ENCODE measurements at places on chromosomes 7 and 10. TPM values are rescaled to one million over a fixed set of nuclear protein-coding genes. Genes with fewer than 3 reads are reported as not detected.
A peak's percentile ranks its signal among the peaks of the same experiment; 100 is the strongest.

DNA sequence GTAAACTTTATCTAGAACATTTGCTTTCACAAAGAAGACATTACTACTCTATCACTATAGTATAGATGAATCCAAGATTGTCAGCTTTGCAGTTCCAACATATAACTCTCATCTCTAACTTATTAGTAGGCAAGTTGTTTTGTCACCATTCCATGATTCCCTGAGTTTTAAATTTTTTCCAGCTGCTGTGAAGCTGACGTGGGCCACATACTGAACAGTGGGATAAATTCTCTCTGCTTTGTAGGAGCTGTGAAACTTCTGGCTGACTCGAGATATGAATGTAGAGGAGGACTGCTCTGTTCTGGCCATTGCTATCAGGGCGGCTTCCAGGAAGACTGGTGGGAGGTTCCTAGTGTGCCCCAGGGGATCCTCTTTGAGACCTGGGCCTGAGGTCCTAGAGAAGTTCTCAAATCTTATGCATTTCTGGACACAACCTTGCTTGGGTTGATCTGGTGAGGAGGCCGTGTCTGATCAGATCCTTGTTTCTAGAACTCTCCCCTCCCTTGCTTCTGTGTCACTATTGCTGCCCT is 58.0 kb downstream of the LSMEM1 start:
- H3K4me1 ChIP-seq = no peaks in the 10 kb centered on the region
- no peaks in the 10 kb centered on the region for H3K36me3 ChIP-seq
- no peak overlapping the region for H3K4me3 ChIP-seq
- H3K27me3 ChIP-seq = no peaks in the 10 kb centered on the region
- DNase-seq = no peak

The CRHR2 gene
- not detected for total RNA-seq

- no peaks in the 10 kb centered on the region for H3K4me1 ChIP-seq
- no peak for DNase-seq
- no peak overlapping the region for H3K4me3 ChIP-seq
- H3K36me3 ChIP-seq = no peaks in the 10 kb centered on the region
- no peak overlapping the region for H3K27ac ChIP-seq
Observed at GRCh38 chr10:128431083-128431482, 304.9 kb upstream of the MKI67 start.

The ELN gene
- total RNA-seq = not detected

The EPO gene
- total RNA-seq = 0.22 TPM

DNA sequence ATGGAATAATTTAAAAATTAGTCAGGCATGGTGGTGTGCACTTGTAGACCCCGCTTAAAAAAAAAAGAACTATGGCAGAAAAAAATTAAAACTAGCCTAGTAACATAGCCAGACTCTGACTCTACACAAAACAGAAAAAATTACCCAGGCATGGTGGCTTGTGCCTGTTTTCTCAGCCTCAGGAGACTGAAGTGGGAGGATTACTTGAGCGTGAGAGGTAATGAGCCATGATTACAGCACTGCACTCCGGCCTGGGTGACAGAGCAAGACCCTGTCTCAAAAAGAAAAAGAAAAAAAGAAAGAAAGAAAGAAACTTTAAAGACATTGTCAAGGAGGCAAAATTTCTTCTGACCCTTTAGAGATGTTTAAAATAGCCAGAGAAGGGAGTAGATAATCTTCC is 109.0 kb upstream of the TMEM106B start:
- H3K27ac ChIP-seq = no peak overlapping the region
- no peak for DNase-seq
- H3K4me3 ChIP-seq = no peak overlapping the region
- H3K27me3 ChIP-seq = no peaks in the 10 kb centered on the region
- no peaks in the 10 kb centered on the region for H3K36me3 ChIP-seq

DNA sequence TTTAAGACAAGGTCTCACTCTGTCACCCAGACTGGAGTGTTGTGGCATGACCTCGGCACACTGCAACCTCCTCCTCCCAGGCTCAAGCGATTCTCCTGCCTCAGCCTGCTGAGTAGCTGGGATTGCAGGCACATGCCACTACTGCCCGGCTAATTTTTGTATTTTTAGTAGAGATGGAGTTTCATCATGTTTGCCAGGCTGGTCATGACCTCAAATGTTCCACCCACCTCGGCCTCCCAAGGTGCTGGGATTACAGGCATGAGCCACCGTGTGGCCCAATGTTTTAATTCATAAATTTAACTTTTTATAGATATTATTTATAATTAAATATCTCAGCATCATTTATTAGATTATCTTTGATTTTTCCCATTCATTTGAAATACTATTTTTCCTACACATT is 658.0 kb upstream of the NRG3 start:
- no peaks in the 10 kb centered on the region for H3K36me3 ChIP-seq
- no peak overlapping the region for H3K4me3 ChIP-seq
- no peak overlapping the region for H3K27ac ChIP-seq
- H3K4me1 ChIP-seq = no peaks in the 10 kb centered on the region

DNA sequence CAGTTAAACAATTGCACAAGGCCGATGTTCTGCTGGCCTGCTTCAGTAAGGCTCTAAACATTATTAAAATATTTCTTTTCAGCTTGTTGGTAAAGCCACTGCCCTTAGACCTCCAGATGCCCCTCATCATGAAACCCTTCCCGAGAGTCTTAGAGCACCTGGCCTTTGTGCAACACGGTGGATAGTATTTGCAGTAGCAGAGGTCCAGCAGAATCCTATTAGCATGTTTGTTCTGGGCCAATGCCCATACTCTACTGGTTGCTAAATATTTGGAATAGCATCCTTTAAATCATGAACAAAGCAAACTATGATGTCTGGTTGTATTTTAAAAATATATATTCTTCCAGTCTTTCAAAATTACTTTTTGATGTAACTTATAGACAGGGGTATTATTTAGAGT is 584.6 kb downstream of the CNTNAP2 start:
- no peaks in the 10 kb centered on the region for H3K36me3 ChIP-seq
- H3K4me1 ChIP-seq = no peaks in the 10 kb centered on the region
- no peak overlapping the region for H3K4me3 ChIP-seq
- no peak overlapping the region for H3K27ac ChIP-seq
- DNase-seq = no peak

GRCh38 chr7:47771336-47771989 is 176.8 kb downstream of the PKD1L1 start:
- no peak overlapping the region for H3K27ac ChIP-seq
- H3K4me3 ChIP-seq = no peak overlapping the region
- no peak for DNase-seq

DNA sequence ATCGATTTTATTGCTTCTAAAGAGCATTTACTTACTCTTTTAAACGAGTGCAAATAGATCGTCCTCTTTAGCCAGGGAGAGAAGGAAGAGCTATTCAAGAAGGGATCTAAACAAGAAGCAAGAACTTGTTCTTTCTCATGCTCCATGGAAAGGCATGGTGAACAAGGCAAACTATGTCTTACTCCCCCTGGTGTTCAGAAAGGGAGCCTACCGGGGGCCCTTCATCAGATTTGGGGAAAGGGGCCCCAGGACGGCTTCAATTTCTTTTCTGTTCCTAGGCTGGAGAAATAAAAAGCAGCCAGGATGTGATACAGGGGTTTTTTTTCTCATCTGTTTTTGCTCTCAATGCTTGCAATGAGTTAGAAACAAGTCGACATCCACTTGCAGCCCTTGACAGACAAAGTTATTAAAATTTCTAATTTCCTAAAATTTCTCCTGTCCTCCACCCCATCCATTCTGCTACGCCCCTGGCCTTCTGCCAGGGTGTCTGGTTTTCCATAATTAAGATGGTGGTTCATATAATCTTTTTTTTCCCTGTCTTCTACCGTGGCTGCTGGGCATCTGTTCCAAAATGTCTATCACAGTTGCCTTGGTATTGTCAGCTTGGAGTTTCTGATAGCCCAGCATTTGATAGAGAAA is 214.4 kb downstream of the CREB5 start:
- DNase-seq = peak; percentile 18
- no peaks in the 10 kb centered on the region for H3K4me1 ChIP-seq
- H3K27ac ChIP-seq = no peak overlapping the region

The ZRANB1 gene
- total RNA-seq = 16.7 TPM

The CABCOCO1 gene
- total RNA-seq = not detected

DNA sequence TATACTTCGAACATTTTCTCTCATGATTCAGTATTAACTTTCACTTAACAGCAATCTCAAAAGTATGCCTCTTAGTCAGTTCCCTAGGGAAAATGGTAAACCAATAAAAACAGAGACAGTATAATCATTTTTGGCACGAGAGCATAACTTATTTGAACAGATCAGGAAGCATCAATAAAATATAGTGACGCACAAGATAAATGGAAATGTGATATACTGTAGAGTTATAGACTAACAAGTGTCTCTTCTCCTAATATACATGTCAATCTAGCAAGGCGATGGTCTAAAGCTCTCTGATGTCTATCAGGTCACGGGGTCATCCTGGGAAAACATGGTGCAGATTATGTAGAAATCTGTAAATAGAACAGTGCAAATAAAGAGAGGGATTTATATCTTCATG is 131.6 kb downstream of the HGF start:
- no peaks in the 10 kb centered on the region for H3K36me3 ChIP-seq
- H3K4me3 ChIP-seq = no peak overlapping the region
- no peaks in the 10 kb centered on the region for H3K27me3 ChIP-seq
- no peak overlapping the region for H3K27ac ChIP-seq

The AFAP1L2 gene
- 2.5 TPM for total RNA-seq

GRCh38 chr10:28400681-28401080 is 97.8 kb upstream of the MPP7 start:
- H3K27me3 ChIP-seq = no peaks in the 10 kb centered on the region
- H3K4me3 ChIP-seq = no peak overlapping the region
- no peak for DNase-seq
- H3K27ac ChIP-seq = no peak overlapping the region
- no peaks in the 10 kb centered on the region for H3K36me3 ChIP-seq
- H3K4me1 ChIP-seq = no peaks in the 10 kb centered on the region

The USP6NL gene
- 3.2 TPM for total RNA-seq

DNA sequence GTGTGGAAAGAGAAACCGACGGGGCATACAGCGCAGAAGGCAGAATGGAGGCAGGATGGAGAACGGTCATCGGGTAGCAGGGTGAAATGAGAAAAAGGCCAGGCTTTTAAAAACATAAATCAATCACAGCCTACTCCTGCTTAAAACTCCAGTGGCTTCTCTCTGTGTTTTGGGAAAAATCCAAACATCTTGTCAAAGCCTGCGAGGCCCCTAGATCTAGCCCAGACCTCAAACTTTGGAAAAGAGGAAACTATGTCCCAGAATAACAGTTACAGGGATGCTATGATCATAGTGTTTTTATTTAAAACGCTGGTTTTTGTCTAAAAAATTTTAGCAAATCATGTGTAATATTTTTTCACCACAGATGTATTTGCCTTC is 41.1 kb downstream of the PPP1R3C start:
- H3K27ac ChIP-seq = no peak overlapping the region
- no peaks in the 10 kb centered on the region for H3K4me1 ChIP-seq
- peaks cover 3% of the 10 kb centered on the region for H3K27me3 ChIP-seq
- no peak for DNase-seq

- no peaks in the 10 kb centered on the region for H3K4me1 ChIP-seq
- no peaks in the 10 kb centered on the region for H3K36me3 ChIP-seq
- no peak for DNase-seq
- no peak overlapping the region for H3K27ac ChIP-seq
Observed at GRCh38 chr7:14432924-14433323, 443.5 kb upstream of the ETV1 start.

The FAM25C gene
- total RNA-seq = not detected

Data from CD8-positive, alpha-beta memory T cell (primary cell).